Uterus (tissue), 4 donors: ENCODE measurements at places on chromosomes 1 and 21. TPM values are rescaled to one million over a fixed set of nuclear protein-coding genes. Genes with fewer than 3 reads are reported as not detected.

The RSPO1 gene
- 4.6 TPM for total RNA-seq

The ZNF593OS gene
- total RNA-seq = not detected

The SPRR3 gene
- 0.70 TPM for total RNA-seq

The SMIM1 gene
- 4.4 TPM for total RNA-seq

The SGIP1 gene
- total RNA-seq = 2.8 TPM

The F11R gene
- 45.3 TPM for total RNA-seq

The OR6K3 gene
- not detected for total RNA-seq

The CNST gene
- total RNA-seq = 31.0 TPM

GRCh38 chr1:178938101-178938958, 67.5 kb upstream of the ANGPTL1 start:
- H3K4me1 ChIP-seq = peaks cover 25% of the 10 kb centered on the region
- peak overlapping the region; percentile 29 for H3K4me3 ChIP-seq
- peak; percentile 44 for DNase-seq
- H3K27me3 ChIP-seq = no peaks in the 10 kb centered on the region

DNA sequence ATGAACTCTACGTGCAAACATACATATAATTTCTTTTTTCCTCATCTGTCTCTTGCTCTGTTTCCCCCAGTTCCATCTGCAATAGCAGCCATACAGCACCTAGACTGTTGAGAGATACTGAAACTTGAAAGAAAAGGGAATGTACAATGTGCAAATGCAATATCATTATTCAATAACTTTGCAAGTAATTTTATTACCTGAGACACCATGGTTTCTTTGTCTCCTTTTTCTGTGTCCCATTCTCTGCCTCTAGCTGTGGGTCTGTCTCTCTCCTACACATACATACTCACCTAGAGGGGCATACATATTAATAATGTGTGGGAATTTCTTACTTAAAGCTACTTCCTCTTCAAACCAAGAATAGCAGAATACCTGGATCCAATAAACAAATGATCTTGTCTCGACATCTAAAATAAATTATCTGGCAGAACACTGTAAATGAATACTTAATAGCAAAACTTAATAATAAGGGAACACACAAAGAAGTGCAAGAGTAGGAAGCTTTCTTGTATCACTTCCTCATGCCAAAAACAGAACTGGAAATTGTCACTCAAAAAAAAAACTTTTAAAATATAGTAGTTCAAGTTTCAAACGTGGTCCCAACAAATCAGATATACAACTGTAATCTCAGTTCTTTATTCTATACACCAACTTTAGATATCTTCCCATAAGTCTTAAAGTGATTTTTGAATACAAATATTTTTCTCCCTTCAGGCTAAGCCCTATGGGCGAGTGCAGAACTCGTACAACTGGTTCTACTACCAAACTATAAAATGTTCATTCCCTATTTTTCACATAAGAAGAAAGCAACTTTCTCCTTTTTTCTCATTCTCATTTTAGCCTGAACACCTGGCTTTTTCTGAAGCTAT, 194.6 kb downstream of the NRIP1 start:
- DNase-seq = no peak
- H3K4me1 ChIP-seq = no peaks in the 10 kb centered on the region
- H3K27me3 ChIP-seq = no peaks in the 10 kb centered on the region
- H3K27ac ChIP-seq = no peak overlapping the region
- no peaks in the 10 kb centered on the region for H3K36me3 ChIP-seq
- H3K4me3 ChIP-seq = no peak overlapping the region

DNA sequence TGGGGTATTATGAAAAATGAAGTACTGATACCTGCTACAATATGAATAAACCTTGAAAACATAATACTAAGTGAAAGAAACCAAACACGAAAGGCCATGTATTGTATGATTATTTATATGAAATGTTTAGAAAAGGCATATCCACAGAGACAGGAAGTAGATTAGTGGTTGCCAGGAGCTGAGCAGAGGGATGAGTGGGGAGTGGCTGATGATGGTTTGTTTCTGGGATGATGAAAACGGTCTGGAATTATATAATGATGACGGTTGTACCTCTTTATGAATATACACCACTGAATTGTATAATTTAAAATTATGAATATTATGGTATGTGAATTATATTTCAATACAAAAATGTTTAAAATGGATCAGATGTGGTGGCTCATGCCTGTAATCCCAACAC, 63.8 kb upstream of the MPC2 start:
- no peaks in the 10 kb centered on the region for H3K36me3 ChIP-seq
- H3K4me3 ChIP-seq = no peak overlapping the region
- no peaks in the 10 kb centered on the region for H3K4me1 ChIP-seq
- DNase-seq = no peak
- no peaks in the 10 kb centered on the region for H3K27me3 ChIP-seq

DNA sequence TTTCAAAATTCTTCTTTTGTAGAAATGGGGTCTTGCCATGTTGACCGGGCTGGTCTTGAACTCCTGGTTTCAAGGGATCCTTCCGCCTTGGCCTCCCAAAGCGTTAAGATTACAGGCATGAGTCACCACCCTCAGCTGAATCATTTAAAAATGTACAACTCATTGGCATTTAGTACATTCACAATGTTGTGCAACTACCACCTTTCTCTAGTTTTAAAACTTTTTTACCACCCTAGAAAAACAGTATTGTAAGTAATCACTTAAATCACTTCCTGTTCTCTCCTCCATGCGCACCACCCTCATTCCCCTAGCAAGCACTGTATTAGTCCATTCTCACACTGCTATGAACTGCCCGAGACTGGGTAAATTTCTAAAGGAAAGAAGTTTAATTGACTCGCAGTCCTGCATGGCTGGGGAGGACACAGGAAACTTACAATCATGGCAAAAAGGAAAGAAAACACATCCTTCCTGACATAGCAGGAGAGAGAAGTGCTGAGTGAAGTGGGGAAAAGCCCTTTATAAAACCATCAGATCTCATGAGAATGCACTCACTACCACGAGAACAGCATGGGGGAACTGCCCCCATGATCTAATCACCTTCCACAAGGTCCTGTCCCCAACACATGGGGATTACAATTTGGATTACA, 14.4 kb upstream of the THEM5 start:
- no peaks in the 10 kb centered on the region for H3K27me3 ChIP-seq
- no peak overlapping the region for H3K4me3 ChIP-seq
- H3K27ac ChIP-seq = no peak overlapping the region
- H3K4me1 ChIP-seq = no peaks in the 10 kb centered on the region

DNA sequence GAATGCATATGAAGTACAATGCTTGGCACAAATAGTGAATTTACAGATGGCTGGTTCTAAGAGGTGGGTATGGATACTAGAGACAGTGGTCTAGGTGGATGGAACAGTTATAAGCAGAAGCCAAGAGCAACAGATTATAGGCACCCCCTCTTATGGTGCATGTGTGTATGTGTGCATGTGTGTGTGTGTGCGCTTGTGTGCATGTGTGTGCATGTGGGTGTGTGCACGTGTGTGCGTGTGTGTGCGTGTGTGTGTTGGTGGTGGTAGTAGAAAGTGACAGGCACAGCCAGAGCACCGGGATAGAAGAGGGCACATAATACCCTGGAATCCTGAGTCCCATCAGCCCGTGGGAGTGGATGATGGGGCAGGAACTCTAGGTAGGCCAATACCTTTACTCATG, 1.3 kb downstream of the NCMAP start:
- H3K27me3 ChIP-seq = no peaks in the 10 kb centered on the region
- H3K4me3 ChIP-seq = no peak overlapping the region
- DNase-seq = no peak
- H3K27ac ChIP-seq = no peak overlapping the region

GRCh38 chr21:28310171-28310685, 682.4 kb downstream of the LTN1 start:
- DNase-seq = no peak
- no peak overlapping the region for H3K4me3 ChIP-seq
- H3K27ac ChIP-seq = no peak overlapping the region
- no peaks in the 10 kb centered on the region for H3K27me3 ChIP-seq

DNA sequence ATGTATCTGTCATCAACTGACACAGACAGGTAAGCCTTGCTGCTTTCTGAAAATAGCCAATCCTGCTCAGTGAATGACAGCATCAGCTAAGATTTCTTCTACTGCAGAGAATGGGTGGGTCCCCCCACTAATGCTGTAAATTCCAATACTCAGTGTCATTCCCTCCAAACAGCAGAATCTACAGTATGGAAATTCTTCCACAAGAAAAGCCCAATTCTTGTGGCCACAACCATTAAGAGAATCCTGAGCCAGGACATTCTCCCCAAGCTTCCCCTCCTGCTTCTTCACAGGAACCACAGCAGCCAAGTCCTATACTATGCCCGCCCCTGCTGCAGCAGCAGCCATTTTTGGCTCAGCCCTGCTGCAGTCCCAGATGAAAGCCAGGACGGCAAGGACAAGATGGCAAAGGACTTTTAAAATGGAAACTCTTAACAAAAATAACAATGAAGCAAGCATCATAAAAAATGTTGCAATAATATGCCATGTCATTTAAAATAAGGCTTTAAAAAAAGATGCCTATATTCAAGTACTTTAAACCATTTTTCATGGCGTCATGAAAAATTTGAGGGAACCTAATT, 26.8 kb downstream of the EIF4G3 start:
- no peaks in the 10 kb centered on the region for H3K27me3 ChIP-seq
- H3K27ac ChIP-seq = peak overlapping the region; percentile 22
- no peaks in the 10 kb centered on the region for H3K4me1 ChIP-seq

DNA sequence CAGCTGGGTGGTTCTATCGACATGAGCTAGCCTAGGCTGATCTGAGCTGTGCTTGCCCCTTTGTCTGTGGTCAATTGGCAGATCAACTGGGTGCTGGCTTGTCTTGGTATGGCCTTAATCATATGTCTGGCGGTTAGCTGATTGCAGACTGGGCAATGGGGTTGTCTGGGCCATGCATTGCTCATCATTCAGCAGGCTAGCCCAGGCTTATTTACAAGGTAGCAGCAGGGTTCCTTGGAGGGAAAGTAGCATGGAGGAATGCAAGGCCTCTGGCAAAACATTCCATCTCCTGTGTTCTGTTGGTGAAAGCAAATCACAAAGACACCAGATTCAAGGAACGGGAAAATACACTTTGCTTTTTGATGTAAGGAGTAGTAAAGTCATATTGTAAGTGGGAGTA, 84.0 kb upstream of the IVNS1ABP start:
- no peaks in the 10 kb centered on the region for H3K27me3 ChIP-seq
- DNase-seq = no peak
- H3K27ac ChIP-seq = no peak overlapping the region
- no peaks in the 10 kb centered on the region for H3K36me3 ChIP-seq
- no peaks in the 10 kb centered on the region for H3K4me1 ChIP-seq

- H3K27ac ChIP-seq = no peak overlapping the region
- no peak for DNase-seq
- no peaks in the 10 kb centered on the region for H3K36me3 ChIP-seq
- H3K4me3 ChIP-seq = no peak overlapping the region
- H3K27me3 ChIP-seq = no peaks in the 10 kb centered on the region
Observed at GRCh38 chr1:231318568-231318967, 19.1 kb downstream of the EXOC8 start.

DNA sequence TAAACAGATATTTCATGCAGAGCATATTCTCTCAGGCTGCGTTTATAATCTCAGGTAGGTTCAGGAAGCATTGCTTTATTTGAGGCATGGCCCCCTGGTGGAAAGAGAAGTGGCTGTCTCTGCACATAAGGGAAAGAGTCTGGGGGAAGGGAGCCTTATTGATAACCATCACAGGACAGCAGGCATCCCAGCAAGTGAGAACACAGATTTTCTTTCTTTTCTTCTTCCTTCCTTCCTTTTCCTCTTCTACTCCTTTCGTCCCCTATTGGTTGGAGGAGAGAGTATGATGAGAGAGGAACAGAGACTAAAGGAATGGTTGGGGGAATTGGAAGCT, 21.9 kb downstream of the TSNAX start:
- no peaks in the 10 kb centered on the region for H3K4me1 ChIP-seq
- DNase-seq = no peak
- H3K27ac ChIP-seq = no peak overlapping the region

GRCh38 chr1:119139857-119140176, 636 bp downstream of the WARS2 start:
- no peak for DNase-seq
- H3K27ac ChIP-seq = peak overlapping the region; percentile 99
- H3K4me3 ChIP-seq = peak overlapping the region; percentile 67

GRCh38 chr1:22772014-22772413, 61.4 kb downstream of the EPHB2 start:
- no peak overlapping the region for H3K4me3 ChIP-seq
- no peaks in the 10 kb centered on the region for H3K27me3 ChIP-seq
- DNase-seq = no peak

GRCh38 chr1:48061162-48062136, 64.3 kb upstream of the TRABD2B start:
- H3K4me3 ChIP-seq = no peak overlapping the region
- H3K27ac ChIP-seq = no peak overlapping the region
- H3K4me1 ChIP-seq = no peaks in the 10 kb centered on the region

DNA sequence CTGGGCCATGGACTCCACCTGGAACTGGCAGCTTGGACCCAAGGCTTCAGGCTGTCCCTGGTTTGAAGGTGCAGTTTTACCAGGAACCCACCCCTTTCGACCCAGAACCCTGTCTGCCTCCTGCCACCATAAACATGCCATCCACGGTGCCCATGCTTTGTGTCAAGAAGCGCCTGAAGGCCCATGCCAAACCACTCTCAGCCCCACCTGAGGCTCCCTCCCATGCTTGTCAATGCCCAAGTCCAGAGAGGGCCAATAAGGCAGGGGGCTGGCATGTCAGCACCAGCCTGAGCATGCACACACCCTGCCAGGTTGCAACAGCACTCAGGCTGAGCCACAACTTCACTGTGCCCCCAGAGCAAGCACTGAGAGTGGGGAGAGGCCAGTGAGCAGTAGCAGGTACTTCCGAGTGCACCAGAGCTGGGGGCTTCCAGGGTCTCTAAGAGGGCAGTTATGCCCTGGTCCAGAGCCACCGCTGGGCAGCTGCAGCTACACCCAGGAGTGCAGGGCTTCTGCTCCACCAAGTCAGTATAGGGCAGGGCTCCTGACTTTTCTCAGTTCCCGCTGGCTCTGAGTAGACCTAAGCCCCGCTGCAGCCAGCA, 1256.0 kb downstream of the AMY1C start:
- no peaks in the 10 kb centered on the region for H3K27me3 ChIP-seq
- H3K36me3 ChIP-seq = no peaks in the 10 kb centered on the region
- DNase-seq = no peak
- H3K4me1 ChIP-seq = no peaks in the 10 kb centered on the region
- no peak overlapping the region for H3K4me3 ChIP-seq
